NCI-H1694 treated with DMSO at 0.1 percent for 48 hours (cell line): ENCODE measurements at places on chromosomes 16 and 17.
A peak's percentile ranks its signal among the peaks of the same experiment; 100 is the strongest.

DNA sequence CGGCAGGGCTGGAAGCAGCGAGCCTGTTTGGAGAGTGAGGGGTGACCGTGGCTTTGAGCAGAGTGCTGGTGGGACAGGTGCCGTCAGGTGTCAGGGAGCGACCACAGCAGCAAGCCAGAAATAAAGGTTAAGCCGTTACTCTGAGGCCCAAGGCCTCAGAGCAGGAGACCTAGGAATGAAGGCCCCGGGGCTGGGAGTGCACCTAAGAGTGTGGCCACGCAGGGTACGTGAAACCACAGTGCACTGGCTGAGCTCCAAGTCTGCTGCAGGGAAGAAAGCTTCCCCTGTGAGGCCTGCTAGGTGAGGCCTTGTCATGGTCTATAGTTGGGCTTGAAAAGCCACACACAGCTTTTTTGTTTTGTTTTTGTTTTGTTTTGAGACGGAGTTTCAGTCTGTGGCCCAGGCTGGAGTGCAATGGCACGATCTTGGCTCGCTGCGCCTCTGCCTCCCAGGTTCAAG, 8.7 kb downstream of the CLUAP1 start:
- DNase-seq: no peak

- DNase-seq: no peak
Observed at GRCh38 chr16:27199736-27200135, 3.6 kb upstream of the KDM8 start.

DNA sequence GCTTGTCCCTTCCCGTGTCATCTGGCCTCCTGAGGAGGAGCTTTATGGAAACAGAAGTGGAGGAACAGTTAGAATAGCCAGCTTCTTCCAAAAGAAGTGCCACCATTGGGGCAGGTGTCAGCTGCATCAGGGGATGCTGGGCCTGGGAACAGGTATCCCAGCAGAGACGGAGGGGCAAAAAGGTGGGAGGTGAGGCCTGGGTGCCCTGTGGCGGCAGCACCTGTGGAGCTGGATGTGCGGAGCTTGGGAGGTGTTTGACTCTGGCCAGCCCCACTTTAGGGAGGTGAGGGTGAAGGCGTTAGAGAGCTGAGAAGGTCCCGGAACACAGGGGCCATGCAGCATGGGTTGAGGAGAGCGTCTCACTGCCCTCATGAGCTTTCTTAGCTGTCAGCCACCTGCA, 5.2 kb downstream of the SMCR8 start:
- DNase-seq: no peak

DNA sequence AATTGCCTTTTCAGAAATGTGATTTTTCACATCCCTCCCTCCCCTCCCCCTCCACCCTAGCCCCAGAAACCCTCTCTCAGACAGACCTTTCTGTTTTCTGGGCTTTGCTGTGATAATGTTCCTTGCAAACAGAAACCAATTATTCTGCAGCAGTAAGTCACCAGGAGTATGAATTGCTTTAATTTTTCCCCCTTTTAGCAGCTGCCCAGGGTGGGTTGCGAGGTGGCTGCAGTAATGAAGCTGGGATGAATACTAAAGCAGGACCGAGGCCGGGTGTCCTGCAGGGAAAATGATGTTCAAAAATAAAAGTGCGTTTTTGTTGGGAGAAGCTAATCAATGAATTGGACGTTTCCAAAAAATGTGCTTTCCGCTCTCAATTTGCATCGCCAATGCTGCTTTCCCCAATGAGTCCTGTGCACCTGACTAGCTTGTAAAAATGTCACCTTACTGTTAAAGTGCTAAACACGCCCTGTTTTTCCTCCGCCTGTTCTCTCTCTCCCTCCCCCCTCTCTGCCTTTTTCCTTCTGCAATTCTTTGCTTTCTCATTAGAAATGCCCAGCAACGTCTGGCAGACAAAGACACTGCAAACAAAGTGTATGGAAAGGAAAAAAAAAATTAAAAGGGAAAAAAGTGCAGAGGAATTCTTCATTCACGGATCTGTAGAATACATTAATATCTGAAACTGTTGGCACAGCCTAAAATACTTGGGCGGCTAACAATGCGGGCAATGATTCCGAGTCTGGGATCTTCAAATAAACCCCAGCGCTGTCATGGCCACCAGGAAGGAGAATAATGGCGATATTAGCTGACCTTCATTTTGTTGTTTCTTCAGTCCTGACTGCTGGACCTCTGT, 244.1 kb downstream of the STX8 start:
- no peak for DNase-seq

DNA sequence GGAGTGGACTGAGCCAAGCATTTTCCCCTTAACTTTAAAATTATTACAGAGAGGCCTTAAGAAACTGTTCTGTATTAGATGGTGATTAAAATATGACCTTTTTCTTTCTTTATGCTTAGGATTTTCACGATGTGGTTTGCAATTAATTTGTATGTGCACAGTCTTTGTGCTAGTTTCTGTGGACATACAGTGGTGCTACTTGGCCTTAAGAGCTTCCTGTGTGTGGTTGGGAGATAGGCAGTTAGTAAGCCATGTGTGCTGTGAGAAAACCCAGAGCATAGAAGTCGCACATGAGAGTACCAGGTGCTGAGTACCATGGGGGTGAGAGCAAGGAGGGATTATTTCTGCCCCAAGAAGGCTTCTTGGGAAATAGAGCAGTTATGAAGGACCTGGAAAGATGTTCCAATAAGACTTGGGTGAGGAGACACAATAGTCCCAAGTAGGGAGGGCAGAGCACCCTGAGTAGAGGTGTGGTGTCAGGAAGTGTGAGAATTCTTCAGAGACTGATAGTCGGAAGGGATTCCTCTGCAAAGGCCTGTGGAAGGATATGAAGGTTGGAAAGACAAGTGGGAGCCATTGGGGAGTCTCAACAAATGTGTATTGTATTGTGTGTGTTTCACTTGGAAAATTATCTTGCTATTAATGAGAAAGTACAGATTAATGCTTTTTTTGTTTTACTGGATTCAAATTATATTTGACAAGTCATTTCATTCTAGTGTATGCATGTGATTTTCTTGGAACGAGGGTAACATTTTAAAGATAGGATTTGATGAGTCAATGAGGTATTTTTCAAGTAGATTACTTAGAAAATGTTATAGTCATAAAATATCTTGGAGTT, 239.9 kb downstream of the PRKCA start:
- DNase-seq: no peak

DNA sequence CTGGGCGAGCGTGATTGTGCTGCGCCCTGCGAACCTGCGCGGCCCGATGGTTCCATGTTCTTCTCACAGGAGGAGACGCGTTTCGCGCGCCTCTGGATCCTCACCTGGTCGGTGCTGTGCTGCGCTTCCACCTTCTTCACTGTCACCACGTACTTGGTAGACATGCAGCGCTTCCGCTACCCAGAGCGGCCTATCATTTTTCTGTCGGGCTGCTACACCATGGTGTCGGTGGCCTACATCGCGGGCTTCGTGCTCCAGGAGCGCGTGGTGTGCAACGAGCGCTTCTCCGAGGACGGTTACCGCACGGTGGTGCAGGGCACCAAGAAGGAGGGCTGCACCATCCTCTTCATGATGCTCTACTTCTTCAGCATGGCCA, 1.0 kb downstream of the FZD2 start:
- no peak for DNase-seq

DNA sequence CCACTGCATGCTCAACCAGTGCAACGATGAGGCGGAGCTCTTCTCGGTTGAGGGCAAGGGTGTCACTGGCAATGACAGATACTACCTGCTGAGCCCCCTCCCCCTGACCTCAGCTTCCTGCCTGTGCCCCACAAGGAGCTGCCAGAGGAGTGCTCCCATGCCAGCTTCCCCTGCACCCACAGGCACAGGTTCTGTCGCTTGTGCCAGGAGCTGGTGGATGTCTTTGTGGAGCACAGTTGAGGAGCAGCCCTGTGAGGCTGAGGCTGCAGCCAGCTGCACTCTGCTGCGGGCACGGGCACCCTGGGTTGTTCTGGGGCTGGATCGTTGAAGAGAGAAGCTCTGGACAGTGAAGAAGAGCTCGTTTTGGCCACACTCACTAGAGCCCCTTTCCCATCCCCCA, 165.3 kb upstream of the ZNF267 start:
- DNase-seq: no peak

DNA sequence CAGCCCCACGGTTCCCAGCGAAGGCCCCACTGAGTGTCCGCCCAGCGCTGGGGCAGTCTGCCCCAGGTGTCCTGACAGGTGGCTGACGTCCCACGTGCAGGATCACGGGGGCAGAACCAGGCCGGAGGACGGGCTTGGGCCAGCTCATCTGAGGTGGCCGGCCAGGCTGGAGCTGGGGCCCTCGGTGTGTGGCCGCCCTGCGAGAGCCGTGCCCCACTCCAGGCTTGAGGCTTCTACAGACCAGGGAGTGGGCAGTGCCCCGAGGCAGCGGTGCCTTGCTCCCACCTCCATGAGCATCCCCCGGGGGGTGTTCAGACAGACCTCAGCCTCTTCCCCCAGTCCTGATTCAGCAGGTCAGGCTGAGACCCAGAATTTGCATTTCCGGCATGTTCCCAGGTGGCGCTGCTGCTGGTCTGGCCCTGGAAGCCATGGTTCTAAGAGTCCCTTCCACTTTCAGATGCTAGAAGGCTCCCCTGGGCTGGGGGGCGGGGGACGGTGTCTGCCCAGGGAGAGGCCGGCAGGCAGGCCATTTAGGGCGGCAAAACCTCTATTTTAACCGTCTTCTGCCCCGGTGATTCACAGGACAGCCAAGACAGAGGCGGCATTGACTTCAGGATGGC, 35.4 kb upstream of the PABPN1L start:
- DNase-seq: no peak

DNA sequence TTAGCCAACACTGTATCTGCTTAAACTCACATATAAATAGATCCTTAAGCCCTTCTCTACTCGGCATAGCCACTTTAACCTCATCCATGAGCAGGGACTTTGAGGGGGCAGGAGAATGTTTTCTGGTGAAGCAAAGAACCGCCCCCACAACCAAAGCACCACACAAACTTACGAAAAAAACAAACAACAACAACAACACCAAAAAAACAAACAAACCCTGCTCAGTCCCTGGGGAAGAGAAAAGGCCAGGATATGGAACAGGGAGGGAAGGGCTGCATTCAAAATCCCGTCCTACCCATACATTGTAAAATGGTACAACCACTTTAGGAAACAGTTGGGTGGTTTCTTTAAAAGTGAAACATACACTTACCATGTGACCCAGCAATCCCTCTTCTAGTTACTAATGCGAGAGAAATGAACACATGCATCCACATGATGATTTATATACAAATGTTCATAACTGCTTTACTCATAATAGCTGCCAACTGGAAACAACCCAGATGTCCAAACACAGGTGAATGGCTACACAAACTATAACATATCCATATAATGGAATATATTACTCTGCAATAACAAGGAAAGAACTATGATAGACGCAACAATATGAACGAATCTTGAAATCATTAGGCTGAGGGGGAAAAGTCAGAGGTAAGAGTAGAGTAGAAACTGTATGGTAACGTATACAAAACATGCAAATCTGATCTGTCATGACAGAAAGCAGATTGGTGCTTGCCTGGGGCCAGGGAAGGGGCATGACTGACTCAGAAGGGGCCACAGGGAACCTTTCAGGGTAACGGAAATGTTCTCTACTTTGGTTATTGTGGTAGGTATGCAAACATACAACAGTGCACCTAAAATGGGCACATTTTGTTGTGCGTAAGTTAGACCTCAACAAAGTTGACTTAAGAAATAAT, 37.7 kb upstream of the TOB1 start:
- peak; percentile 78 for DNase-seq

DNA sequence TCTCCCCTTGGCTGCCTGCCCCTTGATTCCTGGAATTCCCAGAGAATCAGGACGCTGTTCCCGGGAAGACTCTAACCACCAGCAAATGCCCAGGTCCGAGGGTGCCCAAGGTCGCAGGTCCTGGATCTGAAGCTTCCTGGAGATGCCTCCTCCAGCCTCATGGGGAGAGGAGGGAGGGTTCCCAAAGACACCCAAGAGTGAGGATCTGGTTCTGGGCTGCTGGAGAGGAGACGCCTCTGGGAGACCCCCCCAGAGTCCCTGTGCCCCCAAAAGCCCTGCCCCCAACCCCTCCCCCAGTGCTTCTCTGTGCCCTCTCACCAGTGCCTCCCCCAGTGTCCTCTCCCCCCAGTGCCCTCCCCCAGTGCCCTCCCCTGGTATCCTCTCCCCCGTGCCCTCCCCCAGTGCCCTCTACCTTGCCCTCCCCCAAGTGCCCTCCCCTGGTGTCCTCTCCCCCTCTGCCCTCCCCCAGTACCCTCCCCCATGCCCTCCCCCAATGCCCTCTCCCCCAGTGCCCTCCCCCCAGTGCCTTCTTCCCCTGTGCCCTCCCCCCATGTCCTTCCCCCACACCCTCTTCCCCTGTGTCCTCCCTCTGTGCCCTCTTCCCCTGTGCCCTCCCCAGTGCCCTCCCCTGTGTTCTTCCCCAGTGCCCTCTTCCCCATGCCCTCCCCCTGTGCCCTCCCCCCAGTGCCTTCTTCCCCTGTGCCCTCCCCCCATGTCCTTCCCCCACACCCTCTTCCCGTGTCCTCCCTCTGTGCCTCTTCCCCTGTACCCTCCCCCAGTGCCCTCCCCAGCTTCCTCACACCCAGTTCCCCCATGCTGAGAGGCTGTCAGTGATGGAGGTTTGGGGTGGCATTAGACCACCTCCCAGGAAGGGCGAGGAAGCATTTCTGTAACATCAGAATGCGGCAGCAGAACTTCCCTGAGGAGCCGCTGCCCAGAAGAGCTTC, 6.3 kb upstream of the SECTM1 start:
- no peak for DNase-seq

DNA sequence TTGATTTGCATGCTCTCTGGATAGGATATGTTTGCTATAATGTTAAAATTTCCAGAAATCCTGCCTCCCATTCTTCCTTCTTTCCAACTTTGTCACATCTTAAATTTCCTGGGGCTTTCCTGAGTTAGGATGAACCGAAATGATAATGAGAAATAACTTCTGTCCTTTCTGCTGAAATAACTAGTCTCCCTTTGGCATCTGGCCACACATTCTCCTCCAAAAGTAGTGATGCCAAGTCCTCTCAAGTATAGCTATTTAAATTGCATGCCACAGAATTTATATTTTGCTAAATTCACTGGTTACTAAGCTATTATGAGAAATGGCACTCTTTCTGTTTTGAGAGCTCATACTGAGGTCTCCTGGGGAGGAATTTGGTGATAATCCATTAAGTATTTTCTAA, 30.6 kb downstream of the FAM20A start:
- DNase-seq: no peak

- no peak for DNase-seq
Observed at GRCh38 chr16:62066747-62067146, 30.5 kb upstream of the CDH8 start.

DNA sequence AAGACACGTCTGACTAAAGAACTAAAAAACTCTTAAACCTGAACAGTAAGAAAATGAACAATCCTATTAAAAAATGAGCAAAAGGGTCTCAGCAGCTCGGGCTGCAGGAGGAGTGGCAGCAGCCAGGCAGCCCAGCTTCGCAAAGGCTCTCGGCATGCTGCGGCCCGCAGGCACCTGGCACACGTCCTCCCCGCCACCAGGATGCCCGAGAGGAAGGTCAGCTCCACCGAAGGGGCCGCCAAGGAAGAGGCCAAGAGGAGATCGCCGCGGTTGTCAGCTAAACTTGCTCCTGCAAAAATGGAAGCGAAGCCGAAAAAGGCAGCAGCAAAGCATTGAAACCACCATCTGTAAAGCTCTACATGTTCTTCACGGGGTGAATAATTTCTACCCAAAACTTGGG, 173.5 kb downstream of the BCAS3 start:
- DNase-seq: no peak

GRCh38 chr17:6523330-6523729, 33.0 kb downstream of the PITPNM3 start:
- no peak for DNase-seq

- no peak for DNase-seq
Observed at GRCh38 chr16:10037751-10038150, 144.5 kb downstream of the GRIN2A start.

GRCh38 chr17:50027881-50028735, 27.8 kb upstream of the ITGA3 start:
- DNase-seq: no peak
